ENCODE measurements at places on chromosomes 2 and 18.

DNA sequence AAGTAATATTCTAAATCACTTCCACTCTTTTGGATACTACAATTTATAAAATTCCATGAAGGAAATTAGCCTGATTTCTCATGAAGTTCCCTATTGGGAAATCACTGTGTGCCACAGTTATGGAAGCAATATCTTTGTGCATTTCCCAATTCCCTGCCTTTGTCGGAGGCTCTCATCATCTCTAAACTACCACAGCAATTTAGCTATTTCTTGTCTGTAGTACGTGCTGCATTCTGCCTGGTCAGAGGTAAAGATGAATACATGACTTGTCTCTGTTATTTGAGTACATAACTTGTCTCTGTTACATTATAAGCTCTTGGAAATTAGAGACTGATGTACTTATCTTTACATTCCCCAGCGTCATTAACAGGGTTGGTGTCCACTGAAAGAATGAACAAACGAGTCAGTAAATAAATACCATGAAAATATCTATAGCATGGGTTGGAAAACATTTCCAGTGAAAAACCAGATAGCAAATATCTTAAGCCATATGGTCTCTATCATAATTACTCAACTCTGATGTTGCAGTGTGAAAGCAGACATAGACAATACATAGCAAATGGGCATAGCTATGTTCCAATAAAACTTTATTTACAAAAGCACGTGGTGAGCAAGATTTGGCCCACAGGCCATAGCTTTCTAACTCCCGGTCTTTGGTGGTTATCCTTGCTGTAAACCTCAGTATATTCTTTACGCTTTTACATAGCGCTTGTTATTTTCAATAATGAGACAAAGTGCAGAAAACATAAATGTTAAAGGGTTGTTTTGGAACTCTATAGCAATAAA, 78.8 kb downstream of the BCL2 start:
- no peak for DNase-seq

- DNase-seq, result no peak
These were observed 3.7 kb upstream of the SERPINB10 start for GRCh38 chr18:63903851-63904570.

GRCh38 chr2:165373278-165374010, 96.1 kb upstream of the CSRNP3 start:
- DNase-seq, result no peak

DNA sequence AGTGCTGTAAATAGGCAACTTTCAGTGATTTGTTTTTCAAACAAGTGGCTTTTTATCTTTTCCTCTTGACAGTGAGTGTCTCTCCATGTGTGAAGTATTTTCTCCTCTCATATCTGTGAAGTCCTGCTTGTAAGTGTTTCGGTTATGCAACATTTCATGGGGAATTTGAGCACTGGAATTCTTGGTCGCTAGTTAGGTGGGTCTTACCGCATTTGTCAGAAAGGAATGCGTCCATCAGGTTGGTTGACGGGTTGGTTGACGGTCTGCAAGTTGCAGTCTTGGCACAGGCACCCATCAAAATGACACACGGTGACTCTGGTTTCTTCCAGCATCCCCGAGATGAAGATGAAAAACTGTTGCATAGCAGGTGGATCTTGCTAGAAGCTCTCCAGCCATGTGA, 109.8 kb downstream of the AGAP1 start:
- DNase-seq, result no peak
